MM.1S (cell line): ENCODE measurements at places on chromosomes 3 and 15.

DNA sequence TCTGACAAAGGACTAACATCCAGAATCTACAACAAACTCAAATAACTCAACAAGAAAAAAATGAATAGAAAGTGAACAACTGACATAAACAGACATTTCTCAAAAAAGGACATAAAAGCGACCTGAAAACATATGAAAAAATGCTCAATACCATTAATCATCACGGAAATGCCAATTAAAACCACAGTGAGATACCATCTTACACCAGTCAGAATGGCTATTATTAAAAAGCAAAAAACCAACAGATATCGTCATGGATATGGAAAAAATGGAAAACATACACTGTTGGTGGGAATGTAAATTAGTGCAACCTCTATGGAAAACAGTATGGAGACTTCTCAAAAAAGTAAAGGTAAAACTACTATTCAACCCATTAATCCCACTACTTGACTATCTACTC is 53.3 kb downstream of the ZNF385D start:
- DNase-seq = no peak

DNA sequence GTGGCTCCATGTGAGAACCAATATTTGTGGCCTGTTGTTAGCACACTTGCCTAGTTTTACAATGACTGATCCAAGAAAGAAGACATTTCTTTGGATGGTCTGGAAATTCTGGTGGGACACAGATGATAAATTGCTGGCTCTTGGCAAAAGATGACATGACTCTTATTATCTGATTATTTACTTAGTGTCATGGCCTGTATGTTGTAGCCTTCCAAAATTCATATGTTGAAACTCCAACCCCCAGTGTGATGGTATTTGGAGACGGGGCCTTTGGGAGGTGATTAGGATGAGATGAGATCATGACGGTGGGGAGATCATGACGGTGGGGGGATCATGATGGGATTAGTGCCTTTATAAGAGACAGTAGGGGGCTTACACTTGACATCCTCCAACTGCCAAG is 30.0 kb upstream of the AKAP13 start:
- DNase-seq = no peak

DNA sequence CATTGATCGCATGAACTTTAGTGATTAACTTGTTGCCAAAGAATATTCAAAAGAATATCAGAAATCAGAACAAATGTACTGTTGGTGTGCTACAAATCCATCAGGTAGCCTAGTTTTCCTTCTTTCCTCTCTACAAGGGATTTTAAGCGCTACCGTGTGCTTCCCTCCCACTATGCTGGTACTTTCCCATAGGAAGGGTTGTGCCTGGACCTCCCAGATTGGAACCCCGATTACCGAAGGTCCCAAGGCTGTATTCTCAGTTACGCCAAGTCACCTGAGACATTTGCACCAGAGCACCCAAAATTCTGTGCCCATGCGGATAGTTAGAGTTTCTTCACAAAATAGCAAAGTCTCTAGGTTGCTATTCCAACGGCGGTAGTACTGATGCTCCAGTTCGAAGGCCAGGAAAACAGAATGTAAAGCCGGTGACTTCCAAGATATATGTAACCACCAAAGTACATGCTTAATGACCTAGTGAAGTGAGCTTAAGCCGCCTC is 23.4 kb upstream of the GATM start:
- peak; percentile 16 for DNase-seq

DNA sequence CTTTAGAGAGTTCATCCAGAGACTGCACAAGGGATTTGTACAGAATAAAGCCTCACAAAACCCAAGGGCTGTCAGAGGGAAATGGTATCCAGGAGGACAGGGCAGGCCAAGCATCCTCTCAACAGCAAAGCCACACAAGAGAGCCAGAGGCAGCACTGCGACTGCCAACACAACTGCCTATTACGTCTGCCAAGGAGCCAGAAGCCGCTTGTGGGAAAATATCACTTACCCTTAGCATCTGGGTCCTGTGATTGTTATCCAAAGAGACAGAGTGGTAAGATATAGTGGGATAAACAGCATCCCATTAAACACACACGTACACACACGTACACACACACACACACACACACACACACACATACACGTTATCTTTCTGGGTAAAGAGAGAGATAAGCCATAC is 618.3 kb upstream of the AGTR1 start:
- DNase-seq = no peak

GRCh38 chr15:75891895-75892294 is 11.8 kb upstream of the FBXO22 start:
- no peak for DNase-seq

- DNase-seq = no peak
These were observed 63.3 kb upstream of the TLE3 start for GRCh38 chr15:70160803-70161565.

DNA sequence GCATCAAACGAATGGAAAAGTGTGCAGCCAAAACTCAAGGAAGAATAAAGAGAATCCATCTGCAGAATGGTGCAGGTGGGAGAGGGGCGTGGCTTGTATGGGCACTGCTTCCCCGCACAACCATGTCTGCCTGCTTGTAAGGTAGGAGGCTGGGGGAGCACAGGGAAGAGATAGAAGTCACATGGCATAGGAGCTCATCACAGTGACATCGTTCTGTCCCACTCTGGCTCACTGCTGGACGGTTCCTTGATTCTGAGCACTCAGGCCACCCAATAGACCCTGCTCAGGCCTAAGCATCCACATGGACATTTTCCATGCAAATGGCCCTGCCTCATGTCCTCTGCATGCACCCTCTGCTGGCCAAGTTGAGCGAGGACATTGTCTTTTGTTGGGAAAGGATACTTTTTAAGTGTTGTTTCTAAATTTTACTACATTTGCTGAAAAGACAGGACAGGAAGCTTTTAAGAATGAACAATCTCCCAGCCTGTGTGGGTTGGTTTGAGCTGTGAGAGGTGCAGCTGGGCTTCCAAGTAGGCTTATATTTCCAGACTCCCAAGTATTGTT is 3.1 kb downstream of the MYLK start:
- no peak for DNase-seq
